ENCODE measurements at places on chromosomes 11 and 22. TPM values are rescaled to one million over a fixed set of nuclear protein-coding genes. Genes with fewer than 3 reads are reported as not detected.

IFITM1 gene
- 223 TPM for total RNA-seq

CD3G gene
- total RNA-seq = 98.6 TPM

POU2AF3 gene
- total RNA-seq = not detected

UBQLN3 gene
- total RNA-seq = not detected

CLMP gene
- 0.11 TPM for total RNA-seq

- DNase-seq = no peak
Measured at GRCh38 chr11:30774496-30775232, 188.5 kb upstream of the MPPED2 start.

- DNase-seq = no peak
Measured at GRCh38 chr11:12111549-12112520, 1.4 kb downstream of the MICAL2 start.

DNA sequence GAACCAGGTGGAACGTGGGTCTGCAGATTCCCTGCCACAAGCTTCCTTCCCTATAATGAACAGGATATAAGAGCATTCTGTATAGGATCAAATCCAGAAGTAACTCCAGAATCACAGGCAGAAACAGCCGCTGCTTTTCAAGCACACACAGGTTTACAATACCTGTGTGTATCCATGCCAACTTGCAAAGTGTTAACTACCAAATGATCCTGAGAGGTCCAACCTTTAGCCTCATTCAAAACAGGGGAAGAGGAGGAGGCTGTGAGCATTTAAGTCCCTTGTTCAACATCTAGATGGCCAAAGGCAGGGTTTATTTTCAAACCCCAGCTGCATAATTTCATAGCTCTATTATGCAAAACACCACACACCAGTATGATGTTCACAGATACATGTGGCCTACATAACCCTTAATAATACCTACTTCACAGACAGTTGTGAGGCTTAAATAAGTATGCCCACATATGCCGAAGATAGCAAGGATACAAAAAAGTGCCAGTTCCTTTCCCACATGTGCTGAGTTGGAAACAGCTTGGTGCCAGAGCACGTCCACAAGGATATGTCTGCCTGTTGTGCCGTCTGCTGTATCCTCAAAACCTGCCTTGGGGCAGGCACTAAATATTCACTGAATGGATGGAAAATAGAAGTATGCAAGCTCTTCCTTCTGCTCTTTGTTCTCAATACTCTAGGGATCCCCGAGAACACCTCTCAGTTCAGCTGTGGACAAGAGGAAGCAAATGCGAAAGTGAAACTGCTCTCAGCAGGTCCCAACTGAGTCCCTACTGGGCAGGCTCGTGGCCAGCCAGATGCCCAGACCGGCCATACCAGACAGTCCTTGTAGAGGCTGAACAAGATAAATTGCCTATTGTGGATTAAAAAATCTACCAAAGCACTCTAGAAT is 66.8 kb downstream of the LARGE1 start:
- no peak for DNase-seq

DNA sequence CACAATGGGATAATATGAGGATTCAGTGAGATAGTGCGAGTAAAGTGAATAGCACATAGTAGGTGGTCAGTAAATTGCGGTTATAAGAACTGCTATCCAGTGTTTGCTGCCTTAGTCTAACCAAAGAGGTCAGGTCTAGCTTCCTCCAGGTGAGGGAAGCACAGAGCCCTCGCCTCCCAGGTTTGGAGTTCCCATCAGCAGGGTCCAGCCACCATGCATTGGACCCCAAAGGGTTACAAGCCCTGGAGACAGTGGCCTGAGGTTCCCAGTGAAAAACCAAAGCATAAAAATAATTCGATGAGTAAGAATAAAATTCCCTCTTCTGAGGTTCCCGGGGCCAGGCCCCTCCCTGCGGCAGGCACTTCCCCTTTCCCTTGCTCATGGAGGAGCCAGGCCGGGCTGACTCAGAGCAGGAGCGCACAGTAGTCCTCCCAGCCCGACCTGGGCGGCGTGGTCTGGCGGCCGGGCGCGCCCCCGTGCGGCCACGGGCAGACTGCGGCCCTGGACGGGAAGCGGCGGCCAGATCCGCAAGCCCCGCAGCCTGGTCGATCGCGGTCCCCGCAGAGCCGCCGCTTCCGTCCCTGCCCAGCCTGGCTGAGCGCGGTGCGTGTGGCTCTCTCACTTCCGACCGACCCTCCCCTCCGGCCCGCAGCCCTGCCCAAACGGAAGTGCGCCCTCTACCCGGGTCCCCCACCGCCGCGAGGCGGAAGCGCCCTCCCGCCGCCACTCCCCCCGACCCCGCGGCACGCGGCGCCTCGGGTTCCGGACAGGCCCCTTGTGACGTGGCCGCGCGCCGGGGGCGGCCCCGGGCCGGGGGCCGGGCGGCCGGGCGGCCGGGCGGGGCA is at the start of gene SLC39A13:
SLC39A13 (plus strand) TSS at position 845 of the 845 bp plus-strand sequence. CDS start 1,505 bp downstream, outside the sequence.
- peak; percentile 77 for DNase-seq

GRCh38 chr11:995752-996420 is 40.6 kb downstream of the MUC6 start:
- no peak for DNase-seq

DNA sequence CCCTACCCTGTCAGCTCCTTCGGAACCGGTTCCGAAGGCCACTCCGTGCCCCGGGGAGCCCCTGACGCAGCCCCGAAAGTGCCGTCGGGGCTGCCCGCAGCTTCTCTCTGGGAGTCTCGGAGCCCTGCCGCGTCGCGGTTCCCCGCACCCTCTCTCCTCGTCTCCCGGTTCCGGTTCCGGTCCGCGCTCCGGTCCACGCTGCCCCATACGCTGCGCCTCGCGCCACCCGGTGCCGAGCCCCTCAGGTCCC is 618 bp downstream of the MTA2 start:
- no peak for DNase-seq

DNA sequence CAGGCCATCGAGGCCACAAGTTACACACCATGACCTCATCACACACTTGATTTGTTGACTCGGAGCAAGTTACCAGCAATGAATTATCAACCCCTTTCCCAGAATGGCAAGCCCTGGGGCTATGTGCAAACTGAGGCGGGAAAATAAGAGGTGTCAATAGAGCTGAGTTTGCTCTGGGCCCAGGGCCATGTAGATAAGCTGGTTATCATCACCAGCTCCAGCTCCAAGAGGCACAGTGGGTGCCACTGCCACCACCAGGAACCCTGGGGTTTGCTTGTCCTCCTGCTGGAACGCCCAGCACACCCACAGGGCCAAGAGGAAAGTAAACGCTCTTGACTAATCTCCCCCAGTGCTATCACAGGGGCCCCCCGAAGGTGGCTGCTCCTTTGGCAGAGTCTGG is 13.0 kb upstream of the VPS37C start:
- DNase-seq = no peak

GRCh38 chr11:89235083-89235482 is 57.4 kb downstream of the TYR start:
- no peak for DNase-seq

DNA sequence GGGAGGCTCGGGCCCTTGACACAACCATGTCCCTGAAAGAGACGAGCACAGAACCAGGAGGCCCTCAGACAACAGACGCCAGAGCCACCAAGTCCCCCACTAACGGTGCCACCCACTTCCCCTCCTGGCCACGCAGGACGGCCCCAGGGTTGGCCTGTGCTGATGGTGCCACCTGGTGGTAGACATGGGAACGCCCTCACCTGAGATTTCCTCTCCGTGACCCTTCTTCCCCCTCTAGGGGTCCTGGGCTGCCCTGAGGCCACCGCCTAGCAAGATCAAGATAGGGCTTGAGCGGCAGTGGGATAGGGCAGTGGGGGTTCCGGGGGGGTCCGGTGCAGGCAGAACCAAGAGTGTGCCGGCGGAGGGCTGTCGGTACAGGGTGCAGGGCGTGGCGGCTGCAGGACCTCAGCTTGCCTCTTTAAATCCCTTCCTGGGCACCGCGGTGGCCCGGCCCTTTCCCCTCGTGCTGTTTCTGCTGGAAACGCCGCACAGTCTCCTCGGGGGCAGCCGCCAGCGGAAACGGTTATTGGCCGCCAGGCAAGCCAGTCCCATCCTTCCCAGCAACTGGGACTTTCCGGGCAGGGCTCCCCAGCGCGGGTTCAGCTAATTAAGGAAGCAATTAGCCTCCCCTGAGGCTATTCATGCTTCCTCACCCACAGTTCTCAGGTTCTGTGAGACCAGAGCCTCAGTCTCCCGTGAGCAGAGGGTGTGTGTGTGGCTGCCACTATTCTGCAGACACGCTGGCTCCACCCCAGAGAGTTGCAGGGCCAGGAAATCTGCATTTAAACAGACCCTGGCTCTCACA is 5.5 kb upstream of the NFAM1 start:
- DNase-seq = peak; percentile 81

DNA sequence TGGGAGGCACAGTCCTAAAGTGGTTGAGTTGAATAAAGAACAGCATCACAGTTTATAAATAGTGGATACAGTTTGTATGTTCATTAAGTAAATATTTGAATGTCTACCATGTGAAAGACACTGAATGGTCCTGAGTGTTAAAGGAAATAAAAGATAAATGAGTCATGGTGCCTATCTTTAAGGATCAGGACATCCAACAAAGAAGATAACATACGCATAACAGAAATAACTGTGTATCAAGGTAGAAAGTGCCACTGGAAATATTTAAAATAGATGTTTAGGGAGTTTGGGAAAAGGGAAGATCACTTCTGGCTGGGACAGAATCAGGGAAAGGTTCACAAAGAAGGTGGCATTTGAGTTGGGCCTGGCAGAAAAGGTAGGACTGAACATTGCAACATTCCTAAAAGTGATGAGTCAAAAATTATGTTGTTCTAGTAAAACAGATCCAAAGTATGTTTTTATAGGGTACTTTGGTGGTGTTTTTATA is 41.5 kb downstream of the CSTPP1 start:
- no peak for DNase-seq

- peak; percentile 59 for DNase-seq
Measured at GRCh38 chr11:123478352-123478987, 48.4 kb downstream of the GRAMD1B start.

DNA sequence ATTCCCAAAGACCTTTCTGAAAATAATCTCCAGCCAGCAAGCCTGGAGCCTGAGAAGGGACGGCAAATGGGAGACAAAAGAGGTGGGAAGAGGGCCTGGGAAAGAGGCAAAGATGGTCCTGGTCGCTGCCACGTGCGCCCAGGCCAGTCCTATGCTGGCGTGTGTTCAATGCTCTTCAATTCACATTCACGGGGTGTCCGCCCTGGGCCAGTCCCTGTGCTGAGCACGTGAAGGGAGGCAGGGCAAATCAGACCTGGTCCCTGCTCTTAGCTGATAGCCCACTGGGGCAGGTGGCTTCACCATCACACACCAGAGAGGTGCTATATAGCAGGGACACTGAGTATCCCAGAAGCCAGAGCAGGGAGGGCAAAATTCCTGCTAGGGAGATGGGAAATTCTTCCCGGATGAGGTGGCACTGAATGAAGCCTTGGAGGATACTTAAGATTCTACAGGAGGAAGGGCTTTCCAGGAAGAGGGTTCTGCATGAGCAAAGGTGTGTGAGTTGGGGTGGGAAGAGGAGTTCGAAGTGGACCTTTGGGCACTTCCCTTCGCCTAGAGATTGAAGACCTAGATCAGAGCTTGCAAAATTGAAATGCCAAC is 148.2 kb downstream of the CHST1 start:
- DNase-seq = no peak

- no peak for DNase-seq
Measured at GRCh38 chr11:3216027-3216525, 2.5 kb downstream of the MRGPRG start.

- DNase-seq = no peak
Measured at GRCh38 chr11:34288492-34288891, 69.3 kb downstream of the ABTB2 start.

- DNase-seq = no peak
Measured at GRCh38 chr11:117020869-117021564, 77.2 kb downstream of the SIK3 start.

DNA sequence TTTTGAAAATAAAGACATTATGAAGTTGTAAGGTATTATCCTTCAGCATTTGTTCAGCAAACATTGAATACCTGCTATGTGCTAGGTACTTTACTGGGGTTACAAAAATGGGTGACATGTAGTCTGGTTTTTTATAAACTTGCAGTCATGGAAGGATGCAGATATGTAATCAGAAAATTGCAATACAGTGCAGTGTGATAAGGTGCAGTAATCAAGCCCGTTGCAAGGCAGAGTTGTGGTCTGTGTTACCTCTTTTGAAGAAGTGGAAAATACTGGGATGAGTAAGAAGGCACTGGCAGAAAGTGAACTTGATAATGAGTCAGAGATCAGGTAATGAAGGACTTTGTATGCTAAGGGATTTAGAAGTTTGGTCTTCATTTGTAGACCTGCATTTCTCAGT is 8.1 kb downstream of the FBXO7 start:
- DNase-seq = no peak
